Eye (tissue), 1 donor: ENCODE measurements at places on chromosomes 12 and 14.

GRCh38 chr14:28886940-28887339 is 120.4 kb downstream of the FOXG1 start:
- DNase-seq: no peak

DNA sequence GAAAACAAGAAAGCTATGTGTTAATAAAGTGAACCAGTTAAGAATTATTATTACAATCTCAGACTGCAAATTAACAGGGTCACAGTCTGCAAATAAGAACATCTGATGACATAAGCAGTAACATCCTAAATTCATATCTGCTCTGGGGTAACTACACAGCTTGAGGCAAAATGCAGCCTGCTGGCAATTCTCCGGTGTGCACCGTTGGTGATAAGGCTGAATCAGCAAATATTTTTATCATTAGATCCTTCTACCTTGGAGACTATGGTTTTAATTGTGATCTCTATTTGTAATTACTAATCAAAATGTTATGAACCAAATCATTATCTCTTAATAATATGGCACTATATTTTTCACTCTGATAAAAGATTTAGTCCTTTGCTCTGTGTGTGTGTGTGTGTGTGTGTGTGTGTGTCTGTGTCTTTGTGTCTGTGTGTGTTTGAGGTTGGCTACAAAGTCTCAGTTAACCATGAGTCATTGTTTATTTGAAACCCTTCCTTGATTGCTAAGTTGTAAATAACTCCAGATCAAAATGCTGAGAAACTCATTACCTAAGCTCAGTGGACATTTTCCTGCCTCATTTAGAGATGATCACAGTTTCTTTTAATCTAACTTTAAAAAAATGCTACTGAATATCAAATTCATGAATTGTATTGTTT is 442.6 kb downstream of the GXYLT1 start:
- DNase-seq: no peak

- no peak for DNase-seq
Measured at GRCh38 chr12:68506619-68507018, 104.1 kb upstream of the RAP1B start.

DNA sequence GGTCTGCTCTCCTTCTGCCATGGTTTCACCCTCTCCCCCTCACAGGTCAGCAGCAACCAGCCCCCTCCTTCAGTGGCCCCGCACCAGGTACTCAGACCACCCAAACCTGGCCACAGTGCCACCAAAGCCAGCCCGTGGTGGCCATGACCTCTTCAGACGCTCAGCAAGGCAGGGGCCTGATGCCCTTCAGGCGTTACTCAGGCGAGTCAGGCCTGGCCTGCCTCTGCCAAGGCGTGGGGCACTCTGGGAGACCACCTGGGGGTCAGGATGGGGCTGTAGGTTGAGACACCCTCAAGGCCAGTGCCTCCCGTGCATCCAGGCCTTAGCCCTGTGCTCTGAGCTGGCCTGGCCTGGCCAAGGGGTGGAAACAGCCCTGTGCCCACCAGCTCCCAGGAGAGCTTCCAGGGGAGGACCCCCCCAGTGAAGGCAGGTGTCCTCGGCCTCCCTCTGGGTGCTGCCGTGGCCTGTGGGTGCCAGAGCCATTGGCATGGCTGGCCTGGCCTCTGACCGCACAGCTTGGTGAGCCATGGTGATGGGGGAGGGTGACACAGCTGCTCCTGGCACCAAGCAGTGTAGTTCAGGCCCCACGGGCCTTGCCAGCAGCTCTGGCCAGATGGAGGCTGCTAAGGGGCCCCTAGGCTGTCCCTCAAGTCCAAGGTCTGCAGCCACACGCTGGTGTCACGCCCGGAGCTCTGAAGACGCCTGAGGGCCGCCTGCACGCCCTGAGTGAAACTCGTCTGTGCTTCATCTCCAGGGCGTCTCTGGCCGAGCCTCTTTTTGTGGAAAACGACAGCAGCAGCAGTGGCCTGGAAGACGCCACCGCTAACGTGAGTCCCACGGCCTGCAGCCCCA is 15.1 kb downstream of the XRCC3 start:
- DNase-seq: no peak

- DNase-seq: no peak
Measured at GRCh38 chr14:100788517-100788916, 37.4 kb upstream of the MEG3 start.

DNA sequence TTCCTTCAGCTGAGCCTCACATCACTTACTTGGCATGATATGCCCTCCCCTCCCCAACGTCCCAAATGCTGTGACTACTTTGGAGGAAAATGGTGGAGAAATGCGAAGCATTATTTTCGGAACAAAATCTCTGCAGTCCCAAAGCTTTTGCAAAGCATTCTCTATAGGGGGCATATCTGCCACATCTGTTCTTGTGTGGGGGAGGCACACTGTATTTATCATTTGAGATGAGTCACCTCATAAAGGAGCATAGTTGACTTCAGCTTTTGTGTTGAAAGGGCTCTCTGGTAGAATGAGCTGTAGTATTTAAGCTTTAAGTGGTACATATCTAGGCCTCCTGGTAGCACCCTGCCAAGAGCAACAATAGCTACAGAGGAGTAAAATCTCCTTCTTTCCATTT is 447.5 kb downstream of the ADAMTS20 start:
- DNase-seq: no peak

GRCh38 chr12:46915082-46915481 is 89.3 kb upstream of the SLC38A4 start:
- peak; percentile 19 for DNase-seq

DNA sequence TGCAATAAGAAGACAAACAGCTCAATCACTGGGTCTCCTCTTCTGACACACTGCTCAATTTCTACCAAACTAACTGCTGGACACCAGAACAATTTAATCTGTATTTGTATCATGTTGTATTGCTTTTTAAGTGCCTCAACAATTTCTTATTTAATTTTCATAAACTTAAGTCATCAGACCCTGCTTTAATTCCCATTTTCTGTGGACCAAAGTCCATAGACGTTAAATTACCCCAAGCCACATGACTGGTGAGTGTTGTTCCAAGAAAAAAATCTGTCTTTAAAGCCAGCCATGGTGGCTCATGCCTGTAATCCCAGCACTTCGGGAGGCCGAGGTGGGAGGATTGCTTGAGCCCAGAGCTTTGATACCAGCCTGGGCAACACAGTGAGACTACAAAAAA is 8.7 kb downstream of the HOMEZ start:
- DNase-seq: no peak

- DNase-seq: no peak
Measured at GRCh38 chr12:89760783-89761182, 52.1 kb upstream of the ATP2B1 start.
